Forelimb muscle (tissue), 1 donor: ENCODE measurements at places on chromosomes 7 and 10. TPM values are rescaled to one million over a fixed set of nuclear protein-coding genes. Genes with fewer than 3 reads are reported as not detected.
A peak's percentile ranks its signal among the peaks of the same experiment; 100 is the strongest.

Gene HEPACAM2
- not detected for polyA plus RNA-seq

Gene WEE2
- polyA plus RNA-seq: 0.09 TPM

Gene ZNF736
- 8.1 TPM for polyA plus RNA-seq

Gene ZP3
- polyA plus RNA-seq: 12.1 TPM

Gene RSPH10B2
- 0.78 TPM for polyA plus RNA-seq

Gene TDRD1
- 0.13 TPM for polyA plus RNA-seq

Gene RHOBTB1
- 20.7 TPM for polyA plus RNA-seq

Gene DIP2C
- polyA plus RNA-seq: 26.3 TPM

Gene IL6
- polyA plus RNA-seq: not detected

DNA sequence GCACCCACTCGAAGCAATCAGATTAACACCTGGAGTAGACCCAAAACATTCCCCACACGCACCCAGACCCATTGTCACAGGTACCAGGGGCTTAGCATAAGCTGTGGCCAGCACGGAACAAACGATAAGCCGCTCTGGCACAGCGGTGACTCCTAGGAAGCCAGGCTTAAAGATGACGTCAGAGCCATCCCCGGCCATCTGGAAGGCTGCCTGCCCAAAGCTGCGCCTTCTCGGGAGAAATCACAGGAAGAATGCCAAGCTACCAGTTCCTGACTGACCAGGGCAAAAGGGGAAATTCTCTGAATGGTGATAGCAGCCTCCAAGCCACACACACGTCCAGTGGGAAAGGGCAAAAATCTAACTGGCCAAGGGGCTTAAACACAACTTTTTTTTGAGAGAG, 13.0 kb upstream of the WIPI2 start:
- DNase-seq: no peak

- DNase-seq: no peak
These were observed 266.8 kb downstream of the INHBA start for GRCh38 chr7:41436139-41436538.

DNA sequence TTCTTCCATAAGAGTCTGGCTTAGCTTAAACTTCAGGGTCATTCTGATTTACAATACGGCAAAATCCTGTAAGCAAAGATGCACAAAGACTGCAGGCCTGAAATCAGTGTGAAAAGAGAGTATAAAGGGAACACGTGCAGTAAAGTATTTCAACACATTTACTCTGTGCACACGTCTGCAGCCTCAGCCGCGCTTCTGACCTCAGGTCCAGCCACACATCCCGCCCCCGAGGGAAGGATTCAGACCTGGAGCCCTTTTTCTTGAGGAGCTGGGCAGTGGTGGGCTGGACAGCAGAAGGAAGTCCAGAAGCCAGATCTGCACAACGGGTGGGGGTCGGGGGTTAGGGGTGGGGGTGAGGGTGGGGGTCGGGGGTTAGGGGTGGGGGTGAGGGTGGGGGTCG, 58.9 kb upstream of the FAM20C start:
- no peak for DNase-seq

GRCh38 chr10:85315657-85316056, 987.3 kb downstream of the CCSER2 start:
- no peak for DNase-seq

GRCh38 chr7:36180121-36180520, 27.1 kb downstream of the EEPD1 start:
- no peak for DNase-seq

DNA sequence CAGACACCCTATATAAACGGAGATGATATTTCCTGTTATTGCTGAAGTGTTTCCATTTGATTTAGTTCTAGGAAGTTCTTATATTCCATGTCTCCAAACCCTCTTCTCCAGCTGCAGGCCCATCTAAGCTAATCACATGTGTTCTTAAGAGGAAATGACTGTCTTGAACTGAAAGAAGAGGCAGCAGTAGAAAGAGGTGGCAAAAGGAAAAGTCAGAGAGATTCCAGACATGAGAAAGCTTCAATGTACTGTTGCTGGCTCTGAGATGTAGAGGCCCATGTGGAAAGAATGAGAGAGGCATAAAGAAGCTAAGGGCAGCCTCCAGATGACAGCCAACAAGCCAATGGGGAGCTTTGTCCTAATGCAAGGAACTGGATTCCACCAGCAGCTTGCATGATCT, 287.2 kb downstream of the GFRA1 start:
- DNase-seq: no peak

DNA sequence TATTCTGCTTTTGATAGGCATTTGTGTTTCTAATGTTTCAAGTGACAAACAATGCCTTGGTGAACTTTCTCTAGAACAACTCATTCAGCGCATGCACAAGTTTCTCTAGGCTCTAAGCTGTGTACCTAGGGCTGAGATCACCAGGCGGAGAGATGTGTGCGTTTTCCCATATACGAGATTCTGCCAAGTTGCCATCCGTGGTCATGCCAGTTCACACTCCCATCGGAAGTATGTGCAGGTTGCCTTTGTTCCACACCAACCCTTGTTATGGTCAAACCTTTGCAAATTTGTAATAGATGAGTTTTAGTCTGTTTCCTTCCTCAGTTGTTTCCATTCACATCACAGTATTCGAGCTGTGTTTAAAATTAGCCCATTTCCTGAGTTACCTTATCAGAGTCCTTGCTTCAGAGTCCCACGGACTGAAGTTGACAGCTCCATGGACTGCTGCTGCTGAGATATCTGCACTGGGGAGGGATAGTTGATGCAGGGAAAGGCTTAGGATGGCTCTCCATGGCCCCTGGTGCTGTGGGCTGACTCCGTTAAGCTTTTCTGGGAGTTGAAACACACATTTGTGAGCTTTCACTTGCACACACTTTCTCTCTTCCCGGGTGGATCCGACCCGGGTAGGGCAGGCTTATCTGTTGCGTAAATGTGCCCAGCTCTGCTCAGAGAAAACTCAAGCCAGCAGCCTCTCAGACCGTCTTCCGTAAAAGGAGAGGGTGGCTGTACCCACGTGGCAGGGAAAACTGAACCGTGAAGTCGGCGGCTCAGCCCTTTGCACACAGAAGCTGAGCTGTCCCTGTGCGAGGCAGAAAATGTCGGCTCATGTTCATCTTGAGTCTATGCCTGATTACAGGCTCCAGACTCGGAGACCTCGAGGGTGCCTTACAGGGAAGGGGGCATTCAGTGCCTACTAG, 49.4 kb downstream of the HK1 start:
- DNase-seq: no peak

DNA sequence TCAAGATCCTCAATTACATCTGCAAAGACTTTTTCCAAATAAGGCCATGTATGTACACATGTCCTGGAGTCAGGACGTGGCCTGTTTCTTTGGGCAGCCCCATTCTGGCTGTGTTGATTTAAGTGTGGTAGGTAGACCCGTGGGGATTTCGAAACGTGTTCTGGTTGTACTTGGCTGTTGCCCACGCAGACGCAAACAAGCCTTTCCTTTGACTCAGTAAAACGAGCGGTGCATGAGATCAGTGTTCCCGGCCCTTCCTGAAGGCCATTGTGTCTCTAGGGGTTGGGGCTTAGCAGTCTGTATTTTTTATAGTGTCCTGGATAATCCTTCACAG, 64.8 kb upstream of the DNAJB6 start:
- peak; percentile 20 for DNase-seq

GRCh38 chr10:7231509-7232414, 179.1 kb downstream of the SFMBT2 start:
- no peak for DNase-seq

- no peak for DNase-seq
These were observed 48.9 kb downstream of the CALD1 start for GRCh38 chr7:134828361-134828760.

GRCh38 chr10:117790179-117790578, 247.6 kb downstream of the EMX2 start:
- DNase-seq: no peak

DNA sequence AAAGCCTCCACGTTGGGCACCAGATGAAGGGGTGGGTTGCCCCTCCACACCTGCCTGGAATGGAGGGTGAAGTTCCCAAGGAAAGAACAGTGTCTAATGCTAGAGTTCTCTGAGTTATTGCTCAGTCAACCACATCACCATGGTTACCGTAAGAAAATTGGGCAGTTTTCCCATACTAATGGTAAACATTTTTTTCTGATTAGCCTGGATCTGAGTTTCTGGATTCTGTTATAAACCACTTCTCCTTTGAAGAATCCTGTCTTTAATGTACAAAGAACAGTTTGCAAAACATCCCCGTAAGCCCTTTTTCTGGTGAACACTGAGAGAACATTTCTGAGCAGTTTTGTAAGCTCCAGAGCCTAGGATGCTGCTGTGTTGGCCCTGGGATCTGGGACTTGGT, 45.5 kb downstream of the ABCC2 start:
- DNase-seq: no peak

DNA sequence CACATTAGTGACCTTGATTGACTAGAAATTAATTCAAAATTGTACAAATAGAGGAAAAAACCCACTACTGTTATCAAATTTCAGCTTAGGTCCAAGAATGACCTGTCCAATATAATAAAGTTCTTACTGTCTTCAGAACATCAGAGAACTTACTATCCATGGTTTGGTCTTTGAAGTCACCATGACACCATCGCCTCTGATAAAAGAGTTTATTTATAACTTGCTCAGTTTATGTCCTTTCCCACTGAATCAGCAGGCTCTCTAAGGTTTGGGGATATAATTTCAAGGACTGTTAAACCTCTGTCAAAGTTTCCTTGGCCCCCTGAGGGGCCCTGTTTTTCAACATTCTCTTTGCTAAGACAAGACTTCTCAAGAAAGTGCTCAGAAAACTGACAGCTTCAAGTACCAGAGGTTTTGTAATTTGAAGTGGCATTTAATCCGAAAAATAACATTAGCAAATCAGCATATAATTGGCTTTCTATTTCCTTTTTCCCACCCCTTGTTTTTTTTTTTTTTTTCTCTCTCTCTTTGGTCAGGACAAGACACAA, 191.7 kb upstream of the FERD3L start:
- DNase-seq: no peak

DNA sequence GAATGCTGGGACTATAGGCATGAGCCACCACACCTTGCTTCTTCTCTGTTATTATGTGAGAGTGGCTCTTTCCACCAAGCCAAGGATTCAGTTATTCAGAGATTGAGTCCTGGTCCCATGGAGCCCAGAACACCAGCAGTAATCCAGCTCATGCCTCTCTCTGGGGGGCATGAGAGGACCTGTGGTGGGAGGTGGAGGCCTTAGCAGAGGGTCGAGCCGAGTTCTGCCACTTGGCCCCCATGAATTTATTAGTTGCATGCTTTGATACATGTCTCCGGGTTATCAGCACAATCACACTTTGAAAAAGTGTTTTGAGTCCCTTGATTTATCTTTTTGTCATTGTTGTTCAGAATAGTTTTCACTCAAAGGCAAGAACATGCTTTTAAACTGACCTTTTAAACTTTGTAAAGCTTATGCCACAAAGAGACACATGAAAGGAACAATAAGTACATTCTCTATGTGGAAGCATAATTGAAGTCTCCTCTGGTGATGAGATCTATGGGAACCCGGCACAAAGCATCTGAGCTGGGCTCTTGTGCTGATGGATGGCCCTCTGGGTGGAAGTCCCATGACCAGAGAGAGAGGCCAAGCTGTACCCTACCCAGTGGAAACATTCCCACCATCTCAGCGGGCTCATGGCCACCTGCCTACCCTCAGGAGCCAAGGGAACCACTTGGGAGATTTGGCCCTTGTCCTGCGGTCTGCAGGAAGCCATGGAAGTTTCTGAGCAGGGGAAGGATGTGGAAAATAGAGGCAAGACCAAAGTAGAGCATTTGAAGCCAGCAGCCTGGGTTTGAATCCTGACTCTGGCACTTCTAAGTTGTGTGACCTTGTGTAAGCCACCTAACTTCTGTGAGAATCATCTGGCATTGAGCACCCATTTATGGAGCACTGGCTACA, 53.9 kb downstream of the MINDY4 start:
- no peak for DNase-seq

DNA sequence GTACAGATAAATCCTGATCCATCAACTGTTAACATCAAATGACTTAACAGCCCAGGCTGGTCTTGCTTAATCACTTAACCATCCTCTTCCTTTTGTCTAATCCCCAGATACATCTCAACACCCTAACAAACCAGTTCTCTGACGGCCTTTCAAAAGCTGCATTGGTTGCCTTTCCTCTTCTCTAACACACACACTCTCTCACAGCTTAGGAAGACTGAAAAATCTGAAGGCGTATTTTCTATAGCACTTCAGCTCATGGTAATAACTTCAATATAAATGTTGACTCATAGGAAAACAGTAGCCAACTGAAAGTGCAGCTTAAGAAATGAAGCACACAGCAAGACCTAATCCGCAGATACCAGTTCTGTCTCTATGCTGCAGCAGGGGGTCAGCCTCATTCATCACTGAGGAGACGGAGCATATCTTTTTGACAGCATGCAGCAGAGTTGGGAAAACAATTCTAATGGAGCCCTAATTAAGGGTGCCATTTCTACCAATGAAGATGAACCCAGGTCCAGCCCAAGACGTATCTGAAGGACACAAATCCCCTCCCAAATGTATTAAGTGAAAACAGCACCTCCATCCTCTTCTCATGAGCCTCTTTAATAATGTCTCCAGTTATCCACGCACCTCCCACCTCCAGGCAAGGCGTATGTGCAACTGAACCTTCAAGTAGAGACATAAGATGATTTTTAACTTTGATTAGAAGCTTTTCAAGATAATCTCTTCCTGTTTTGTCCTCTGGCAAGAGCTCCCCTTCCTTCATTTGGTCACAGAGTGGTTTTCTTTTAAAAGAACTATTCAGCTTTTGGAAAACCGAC, 211.7 kb upstream of the NFE2L3 start:
- no peak for DNase-seq

- DNase-seq: no peak
These were observed 8.8 kb upstream of the STMP1 start for GRCh38 chr7:135653340-135654080.

- DNase-seq: no peak
These were observed 612 bp downstream of the KCP start for GRCh38 chr7:128909625-128910568.

GRCh38 chr7:37409461-37409860, 39.2 kb downstream of the ELMO1 start:
- no peak for DNase-seq

DNA sequence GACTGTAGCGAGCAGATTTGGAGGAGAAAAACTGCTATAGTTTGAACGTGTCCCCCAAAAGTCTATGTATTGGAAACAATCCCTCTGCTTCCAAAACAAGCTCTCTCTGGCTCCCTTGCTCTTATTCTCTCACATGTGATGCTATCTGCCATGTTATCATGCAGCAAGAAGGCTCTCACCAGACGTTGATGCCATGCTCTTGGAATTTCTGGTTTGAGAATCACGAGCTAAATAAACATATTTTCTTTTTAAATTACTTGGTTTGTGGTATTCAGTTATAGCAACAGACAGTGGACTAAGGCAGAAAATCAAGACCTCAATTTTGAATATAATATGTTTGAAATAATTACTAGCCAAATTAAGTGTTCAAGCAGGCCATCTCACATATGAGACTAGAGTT, 17.5 kb upstream of the GNAT3 start:
- DNase-seq: no peak

GRCh38 chr7:137970253-137970975, 31.5 kb downstream of the CREB3L2 start:
- no peak for DNase-seq
